COR-L47 (cell line): ENCODE measurements at places on chromosomes 6 and 20.
A peak's percentile ranks its signal among the peaks of the same experiment; 100 is the strongest.

DNA sequence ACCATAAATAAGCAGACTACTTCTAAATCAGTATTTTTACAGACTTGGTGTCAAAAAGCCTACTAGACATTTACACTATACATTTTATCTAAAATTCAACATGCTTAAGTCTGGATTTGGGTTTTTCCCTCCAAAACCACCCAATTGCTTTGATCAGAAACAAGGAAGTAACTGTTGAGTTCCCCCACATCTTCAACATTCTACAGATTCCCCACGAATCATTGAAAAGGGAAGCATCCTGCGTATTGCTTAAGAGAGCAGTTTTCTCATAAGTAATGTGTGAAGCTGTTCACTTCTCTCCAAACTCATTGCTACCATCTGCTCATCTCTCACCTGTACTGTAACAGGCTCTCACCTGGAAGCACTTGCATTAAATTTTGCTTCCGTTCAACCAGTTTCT is 36.4 kb upstream of the RNF144B start:
- no peak for DNase-seq

DNA sequence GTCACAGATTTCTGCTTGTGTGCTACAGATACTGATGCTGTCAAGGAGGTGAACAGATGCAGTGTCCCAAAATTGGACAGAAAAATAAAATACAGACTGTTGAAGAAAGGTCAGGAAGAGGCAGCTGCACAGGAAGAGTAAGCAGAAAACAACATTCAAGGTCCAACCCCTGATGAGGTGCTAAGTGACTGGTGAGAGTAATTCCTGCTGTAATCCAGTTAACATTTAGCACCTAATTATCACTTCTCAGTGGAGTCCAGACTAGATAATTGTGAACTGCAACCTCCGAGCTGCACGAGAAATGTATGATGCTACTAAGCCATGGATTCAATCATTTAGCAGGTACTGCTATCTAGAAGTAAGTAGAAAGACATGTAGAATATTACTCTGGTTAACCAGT is 36.3 kb upstream of the NRSN1 start:
- no peak for DNase-seq

GRCh38 chr6:139567095-139567494 is 192.6 kb upstream of the CITED2 start:
- no peak for DNase-seq

DNA sequence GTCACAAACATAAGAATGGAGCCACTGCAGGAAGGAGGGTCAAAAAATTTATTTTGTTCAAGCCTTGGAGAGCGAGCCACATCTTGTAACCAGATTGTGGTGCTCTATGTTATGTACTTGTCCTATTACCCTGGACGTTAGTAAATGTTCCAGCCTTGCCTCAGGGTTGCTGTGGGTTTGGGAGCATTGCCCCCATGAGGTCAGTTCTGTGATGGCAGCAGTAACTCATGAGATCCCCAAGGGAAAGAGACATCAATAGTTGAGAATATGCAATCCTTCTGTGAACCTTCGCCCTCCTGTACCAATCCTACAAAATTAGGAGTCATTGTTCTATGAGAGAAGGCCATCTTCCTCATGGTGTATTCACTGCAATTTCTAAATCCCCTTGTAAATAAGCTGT is 16.4 kb upstream of the CFAP206 start:
- peak; percentile 34 for DNase-seq

DNA sequence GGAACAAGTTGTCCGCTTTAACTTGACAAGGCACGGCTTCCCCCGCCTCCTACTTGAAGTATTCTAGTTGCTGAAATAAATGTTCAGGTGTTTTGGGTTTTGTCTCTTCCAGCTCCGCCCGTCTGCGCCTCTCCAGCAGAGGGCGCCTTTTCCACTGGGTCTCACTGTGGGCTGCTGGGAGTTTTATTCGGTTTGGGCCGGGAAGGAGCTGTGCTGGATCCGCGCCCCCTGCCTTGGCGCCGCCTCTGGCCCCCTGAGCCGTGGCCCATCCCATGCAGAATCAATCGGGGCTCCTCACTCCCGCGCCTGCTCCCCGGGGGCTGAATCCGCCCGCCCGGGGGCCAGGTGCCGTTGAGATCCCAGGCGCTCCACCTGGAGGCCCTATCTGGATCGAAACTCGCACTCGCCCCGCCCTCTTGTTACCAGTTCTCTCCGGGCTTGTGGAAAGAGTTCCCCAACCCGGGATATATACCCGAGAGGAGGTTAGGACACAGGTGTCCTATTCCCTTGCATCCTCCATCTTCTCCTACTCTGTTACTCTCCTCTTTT is 51.0 kb upstream of the TCF21 start:
- DNase-seq = peak; percentile 67

- no peak for DNase-seq
Observed at GRCh38 chr6:14975471-14975817, 270.4 kb upstream of the JARID2 start.

DNA sequence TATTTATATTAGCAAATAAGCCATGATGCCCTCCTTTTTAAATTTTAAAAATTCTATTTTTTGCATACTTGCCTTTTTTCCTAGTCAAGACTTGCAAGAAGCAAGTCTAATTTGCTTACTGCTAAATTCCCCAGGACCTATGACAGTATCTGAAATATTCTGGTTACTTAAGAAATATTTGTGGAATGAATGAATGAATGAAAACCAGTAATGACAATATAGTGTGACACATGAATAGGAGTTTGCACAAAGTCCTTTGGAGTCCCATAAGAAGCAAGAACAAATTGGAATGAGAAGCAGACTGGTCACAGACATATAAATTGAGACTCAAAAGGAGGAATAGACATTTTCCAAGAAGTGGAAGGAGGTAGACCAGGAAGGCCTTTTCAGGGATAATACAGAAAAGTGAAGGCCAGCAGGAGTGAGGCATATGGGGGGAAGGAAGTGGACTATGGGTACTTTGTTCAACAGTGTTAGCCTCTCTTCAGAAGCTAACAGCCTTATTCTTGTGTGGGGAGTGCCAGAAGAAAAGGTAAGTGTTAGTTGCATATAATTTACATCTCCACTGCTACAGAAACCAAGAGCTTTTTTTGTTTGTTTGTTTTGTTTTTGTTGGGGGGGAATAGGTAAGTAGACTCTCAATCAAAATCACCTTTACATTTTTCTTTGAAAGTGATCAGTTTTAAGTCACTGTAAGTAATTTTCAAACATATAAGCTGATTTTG is 93.6 kb upstream of the FAM184A start:
- DNase-seq = no peak

- no peak for DNase-seq
Observed at GRCh38 chr6:116682334-116682712, 1.3 kb downstream of the KPNA5 start.

- no peak for DNase-seq
Observed at GRCh38 chr6:162653808-162654207, 73.8 kb downstream of the PRKN start.

DNA sequence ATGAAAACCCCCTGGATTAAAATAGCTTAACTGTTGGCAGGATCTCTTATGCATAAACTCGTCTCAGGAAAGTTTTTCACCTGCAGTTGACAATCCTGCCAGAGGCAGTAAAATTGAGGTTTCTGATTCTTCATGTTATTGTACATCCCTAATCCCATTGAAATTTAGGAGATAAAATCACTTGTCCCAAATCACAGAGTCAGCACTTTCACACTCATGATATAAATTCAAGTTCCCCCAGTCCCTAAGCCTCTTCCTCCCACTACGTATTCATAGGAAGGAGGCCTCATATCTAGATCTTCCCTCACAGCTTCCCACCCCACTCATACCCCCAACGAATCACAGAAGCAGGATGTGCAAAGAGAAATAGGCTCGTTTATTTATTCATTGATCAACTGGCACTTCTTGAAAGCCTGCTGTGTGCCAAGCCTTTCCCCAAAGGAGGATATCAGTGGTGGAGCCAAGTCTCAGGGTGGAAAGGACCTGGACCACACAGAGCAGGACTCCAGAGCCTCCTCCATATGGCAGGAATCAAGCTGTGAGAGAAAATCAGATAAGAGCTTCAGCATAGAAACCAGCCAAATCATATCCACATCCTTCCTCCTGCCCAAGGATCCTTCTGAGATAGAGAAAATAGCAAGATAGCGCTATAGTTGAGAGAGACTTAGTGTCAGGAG is 2.3 kb downstream of the SLPI start:
- DNase-seq = no peak

DNA sequence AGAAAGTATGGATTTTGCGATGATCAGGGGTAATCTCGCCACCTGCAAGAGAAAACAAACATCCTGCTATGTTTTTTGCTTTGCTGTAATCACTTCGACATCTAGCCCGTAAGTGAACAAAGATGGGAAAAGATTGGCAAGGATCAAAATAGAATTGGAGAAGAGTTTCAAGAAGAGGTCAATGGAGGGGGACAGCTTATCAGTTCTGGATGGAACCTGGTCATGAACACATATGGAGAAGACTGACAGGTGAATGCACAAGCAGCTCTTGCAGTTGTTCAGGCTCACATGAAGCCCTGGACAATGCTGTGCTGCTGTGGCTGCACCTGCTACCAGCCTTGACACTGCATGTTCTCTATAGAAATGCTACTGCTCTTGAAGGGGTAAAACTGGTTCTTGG is 222.1 kb downstream of the BCAS1 start:
- no peak for DNase-seq

- DNase-seq = no peak
Observed at GRCh38 chr6:168666699-168667427, 225.9 kb downstream of the SMOC2 start.

- no peak for DNase-seq
Observed at GRCh38 chr6:165820407-165820806, 157.4 kb upstream of the PDE10A start.
